CD14-positive monocyte (primary cell): ENCODE measurements at places on chromosomes 4 and X.

- DNase-seq, result no peak
These were observed 13.6 kb downstream of the RNF212 start for GRCh38 chr4:1099684-1100335.

GRCh38 chrX:10574663-10575062, 45.7 kb downstream of the MID1 start:
- DNase-seq, result no peak

- no peak for DNase-seq
These were observed 82.2 kb downstream of the SUPT20HL2 start for GRCh38 chrX:24231641-24232179.

GRCh38 chrX:130330706-130331105, 9.0 kb upstream of the SLC25A14 start:
- peak; percentile 0 for DNase-seq

DNA sequence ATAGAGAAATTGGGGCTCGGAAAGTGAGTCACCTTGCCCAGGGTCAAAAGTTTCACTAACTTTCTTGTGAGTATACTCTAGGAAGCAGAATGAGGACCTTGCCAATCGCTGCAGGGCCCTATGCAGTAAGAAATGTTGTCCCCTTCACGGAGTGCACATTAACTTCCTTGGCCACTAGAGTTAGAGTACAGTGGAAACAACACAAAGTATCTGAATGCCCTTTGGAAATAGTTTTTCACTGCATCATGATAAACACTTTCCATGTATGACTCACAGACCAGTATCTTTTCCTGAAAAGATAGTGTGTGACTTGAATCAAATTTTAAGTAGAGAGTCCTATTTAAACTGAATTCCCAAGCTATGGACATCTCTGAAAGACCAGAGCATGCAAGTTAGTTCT, 45.5 kb upstream of the STK26 start:
- DNase-seq, result no peak

- DNase-seq, result peak; percentile 95
These were observed 34.6 kb upstream of the TBC1D9 start for GRCh38 chr4:140790765-140791164.

DNA sequence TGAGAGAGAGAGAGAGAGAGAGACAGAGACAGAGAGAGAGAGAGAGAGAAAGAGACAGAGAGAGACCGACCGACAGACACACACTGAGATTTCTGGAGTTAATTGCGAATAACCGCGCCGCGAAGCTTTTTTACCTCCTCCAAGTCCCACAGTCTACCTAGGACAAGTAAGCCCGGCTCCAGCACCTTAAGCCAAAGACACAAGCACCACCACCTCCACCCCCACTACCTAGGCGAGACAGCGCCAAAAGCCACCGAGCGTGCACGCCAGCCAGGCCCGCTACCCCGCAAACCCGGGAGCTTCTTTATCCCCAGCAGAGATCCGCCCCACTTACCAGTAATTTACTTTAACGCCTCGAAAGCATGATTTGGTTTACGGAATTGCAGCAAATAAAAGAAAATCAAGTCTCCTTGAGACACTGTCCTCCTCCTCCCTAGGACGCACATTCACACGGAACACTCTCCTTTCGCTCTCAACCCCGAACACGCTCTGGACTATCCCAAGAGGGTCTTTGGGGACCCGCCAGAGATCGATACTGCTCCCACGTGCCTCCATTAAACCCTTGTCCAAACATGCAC, 649.6 kb upstream of the DIPK2B start:
- no peak for DNase-seq

DNA sequence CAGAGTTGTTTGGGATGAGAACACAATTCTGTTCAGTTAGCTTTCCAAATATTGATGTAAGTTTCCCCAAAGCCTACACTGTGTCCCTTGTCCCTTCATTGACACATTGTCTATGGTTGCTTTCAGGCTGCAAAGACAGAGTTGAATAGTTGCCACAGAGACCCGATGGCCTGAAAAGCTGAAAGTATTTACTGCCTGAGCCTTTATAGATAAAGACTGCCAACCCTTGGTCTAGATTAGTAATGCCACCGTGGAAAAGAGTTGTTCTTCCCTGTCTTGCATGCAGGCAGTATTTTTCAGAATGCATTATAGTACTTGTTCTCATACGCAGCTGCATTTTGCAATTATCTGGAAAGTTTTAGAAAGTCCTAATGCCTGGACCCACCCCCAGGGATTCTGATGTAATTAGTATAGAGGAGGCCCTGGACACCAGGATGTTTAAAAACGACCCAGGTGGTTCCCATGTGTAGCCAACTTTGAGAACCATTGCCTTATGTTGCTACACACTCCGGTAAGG, 180.8 kb downstream of the FRMPD4 start:
- DNase-seq, result no peak

- no peak for DNase-seq
These were observed 167.0 kb downstream of the TBCK start for GRCh38 chr4:106149026-106149425.

DNA sequence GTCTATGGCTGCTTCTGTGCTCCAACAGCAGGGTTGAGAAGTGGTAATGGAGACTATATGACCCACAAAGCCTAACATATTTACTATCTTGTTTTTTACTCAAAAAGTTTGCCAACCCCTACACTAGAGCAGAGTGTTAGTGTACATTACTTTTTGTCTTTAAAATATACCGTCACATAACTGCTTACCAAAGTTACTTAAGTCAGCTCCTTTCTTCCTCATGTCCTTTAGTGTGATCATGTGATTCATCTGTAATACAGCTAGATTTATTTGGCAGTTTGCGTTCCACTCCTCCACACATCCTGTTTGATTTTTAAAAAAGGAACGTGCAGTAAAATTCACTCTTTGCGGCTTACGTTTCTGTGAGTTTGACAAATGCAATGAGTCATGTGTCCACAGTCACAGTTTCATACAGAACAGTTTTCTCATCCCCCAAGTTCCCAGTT, 162.4 kb upstream of the GPRIN3 start:
- peak; percentile 73 for DNase-seq

- DNase-seq, result no peak
These were observed 371.3 kb upstream of the INTU start for GRCh38 chr4:127261476-127261875.

- peak; percentile 47 for DNase-seq
These were observed at the start of gene NAA10 for GRCh38 chrX:153934762-153935325. NAA10 (minus strand) TSS chrX:153935037; CDS start chrX:153934904, 133 bp downstream.

- no peak for DNase-seq
These were observed 59.6 kb downstream of the DCX start for GRCh38 chrX:111352424-111352823.

DNA sequence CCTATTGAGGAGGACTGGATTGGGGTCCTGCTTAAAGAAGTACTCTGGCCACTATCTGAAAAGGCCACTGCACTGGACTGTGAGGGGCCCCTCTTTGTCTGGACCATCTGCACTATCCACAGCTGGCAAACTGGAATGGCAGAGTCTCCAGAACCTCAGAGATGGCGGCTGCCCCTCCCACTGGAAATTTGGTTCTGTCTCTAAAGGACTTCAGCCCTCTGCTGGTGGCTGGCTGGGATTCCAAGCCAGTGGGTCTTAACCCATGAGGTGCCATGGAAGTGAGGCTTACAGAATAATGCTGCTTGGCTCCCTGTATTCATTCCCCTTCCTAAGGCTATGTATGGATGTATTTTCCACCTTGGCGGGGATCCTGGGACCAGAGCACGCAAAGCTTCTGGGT, 41.6 kb upstream of the CYLC1 start:
- DNase-seq, result no peak

- no peak for DNase-seq
These were observed 42.4 kb downstream of the SEPSECS start for GRCh38 chr4:25117716-25118472.
